ENCODE measurements at places on chromosomes 5 and 9.

DNA sequence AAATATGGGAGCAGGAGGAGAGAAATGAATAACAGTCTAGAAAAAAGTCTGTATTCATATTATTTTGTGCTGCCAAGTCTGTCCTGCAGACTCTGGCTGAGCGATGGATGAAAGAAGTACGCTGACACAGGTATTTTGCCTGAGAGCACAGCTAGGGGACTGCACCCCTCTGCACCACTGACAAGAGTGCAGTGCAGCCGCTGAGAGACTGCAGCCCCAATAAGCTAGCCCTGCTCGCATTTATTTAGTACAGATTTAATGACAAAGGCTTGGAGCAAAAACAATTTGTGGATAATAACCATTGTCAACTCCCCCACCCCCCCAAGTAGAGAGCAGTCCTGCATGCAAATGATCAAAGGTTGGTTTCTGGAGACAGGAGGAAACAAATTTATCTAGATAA is 13.3 kb upstream of the MRPS30 start:
- DNase-seq: no peak

DNA sequence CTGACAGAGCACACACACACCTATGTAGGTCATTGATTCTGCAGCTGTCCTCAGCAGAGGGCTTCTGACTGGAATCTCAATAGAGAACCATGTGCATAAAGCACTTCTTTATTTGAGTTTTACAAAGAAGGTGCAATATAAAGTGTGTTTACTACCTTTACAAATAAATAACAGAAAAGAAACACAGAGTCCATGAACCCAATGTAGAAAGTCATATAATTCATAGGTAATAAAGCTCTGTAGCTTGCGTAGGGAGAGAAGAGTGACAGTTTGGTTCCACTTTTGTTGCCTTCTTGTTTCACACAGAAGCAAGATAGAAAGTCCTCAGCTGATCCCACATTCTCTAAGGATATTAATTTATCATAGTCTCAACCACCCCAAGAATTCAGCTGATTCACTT is 149.5 kb downstream of the GABRG2 start:
- no peak for DNase-seq

DNA sequence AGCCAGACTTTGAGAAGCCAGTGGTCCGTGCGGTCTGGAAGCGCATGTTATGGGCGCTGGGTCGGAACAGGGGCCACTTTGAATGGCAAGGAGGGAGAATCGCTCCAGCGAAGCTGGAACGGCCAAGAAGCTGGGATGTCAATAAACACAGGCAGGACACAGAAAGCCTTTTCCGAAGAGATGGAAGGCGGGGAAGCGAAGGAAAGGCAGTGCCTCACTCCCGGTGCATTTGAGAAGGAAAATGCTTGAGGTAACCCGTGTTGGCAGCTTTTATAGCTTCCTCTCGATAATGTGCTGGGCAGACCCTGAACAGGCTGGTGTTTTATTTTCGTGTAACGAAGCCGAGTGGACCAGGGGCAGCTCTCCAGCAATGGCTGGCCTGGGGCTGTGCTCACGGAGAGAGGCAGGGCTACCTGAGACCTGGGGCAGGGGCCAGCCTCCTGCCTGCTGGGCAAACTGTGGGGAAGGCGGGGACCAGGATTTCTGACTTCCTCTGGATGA is 84.2 kb upstream of the SPRY4 start:
- DNase-seq: no peak

DNA sequence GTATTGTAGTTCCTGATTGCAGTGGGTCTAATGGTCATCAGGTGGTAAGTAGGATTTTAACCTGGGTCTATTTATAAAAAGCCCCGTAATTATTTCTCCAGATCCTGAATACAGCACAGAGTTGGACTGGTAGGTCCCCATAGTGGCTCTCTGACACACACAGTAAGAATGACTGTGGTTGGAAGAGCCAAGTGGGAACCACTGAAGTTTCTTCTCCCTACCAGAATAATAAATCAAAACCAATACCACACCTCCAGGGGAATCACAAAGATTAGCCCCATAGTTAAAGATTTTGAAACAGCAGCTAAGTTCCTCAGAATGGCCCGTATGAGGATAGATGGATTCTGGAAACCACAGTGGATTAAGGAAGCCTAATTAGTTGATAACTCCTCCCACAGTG is 68.4 kb upstream of the ZFR start:
- DNase-seq: no peak

- DNase-seq: no peak
These were observed 64.2 kb downstream of the MAST4 start for GRCh38 chr5:66660396-66660795.

DNA sequence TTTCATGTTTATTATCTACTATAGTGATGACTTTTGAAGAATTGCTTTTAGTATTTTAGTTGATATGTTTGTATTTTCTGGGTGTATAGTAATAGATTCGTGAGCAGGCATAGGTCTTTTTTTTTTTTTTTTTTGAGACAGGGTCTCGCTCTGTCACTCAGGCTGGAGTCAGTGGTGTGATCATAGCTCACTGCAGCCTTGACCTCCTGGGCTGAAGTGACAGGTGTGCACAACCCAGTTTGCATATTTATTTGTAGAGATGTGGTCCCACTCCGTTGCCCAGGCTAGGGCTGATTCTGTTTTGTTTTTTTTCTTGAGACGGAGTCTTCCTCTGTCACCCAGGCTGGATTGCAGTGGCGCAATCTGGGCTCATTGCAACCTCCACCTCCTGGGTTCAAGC is 11.9 kb downstream of the ERBIN start:
- DNase-seq: no peak

All from erythroblast (primary cell).